CD8-positive, alpha-beta T cell (primary cell): ENCODE measurements at places on chromosomes 16 and 17.

GRCh38 chr17:82789806-82790205, 37.9 kb downstream of the TBCD start:
- DNase-seq, result no peak

DNA sequence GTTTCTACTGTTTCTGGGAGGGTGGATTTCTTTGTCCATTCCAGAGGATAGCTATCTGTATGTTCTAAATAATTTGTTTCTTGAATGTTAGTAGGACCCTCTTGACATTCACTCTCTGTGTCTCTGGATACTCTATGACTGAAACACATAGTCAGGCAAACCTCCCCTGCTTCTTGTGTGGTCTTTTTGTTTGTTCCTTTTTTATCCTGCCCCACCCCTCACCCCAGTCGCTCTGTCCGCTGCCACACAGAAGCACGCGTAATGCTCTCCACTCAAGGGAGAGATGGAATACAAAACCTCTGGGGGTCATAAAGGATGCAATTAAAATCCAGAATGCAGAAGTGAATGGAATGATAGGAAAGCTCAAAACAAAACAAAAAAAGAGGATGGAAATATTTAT, 253.1 kb downstream of the RBFOX1 start:
- no peak for DNase-seq

DNA sequence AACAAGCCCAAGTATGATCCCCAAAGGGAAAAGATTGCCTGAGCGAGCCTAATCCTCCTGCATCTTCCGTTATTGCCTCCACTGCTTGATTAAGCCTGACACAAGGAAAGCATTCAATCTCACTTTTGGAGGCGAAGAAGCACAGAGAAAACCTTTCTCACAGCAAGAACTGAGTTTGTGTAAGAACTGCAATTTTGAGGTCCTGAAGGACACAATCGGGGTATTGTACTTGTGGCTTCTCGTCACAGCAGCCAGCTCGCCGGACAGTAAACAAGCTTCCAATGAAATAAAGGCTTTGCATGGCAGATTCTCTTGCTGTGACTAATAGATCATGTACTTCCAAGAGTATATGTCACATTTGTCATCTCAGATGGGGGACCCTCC, 18.7 kb upstream of the FOXF1 start:
- DNase-seq, result no peak

DNA sequence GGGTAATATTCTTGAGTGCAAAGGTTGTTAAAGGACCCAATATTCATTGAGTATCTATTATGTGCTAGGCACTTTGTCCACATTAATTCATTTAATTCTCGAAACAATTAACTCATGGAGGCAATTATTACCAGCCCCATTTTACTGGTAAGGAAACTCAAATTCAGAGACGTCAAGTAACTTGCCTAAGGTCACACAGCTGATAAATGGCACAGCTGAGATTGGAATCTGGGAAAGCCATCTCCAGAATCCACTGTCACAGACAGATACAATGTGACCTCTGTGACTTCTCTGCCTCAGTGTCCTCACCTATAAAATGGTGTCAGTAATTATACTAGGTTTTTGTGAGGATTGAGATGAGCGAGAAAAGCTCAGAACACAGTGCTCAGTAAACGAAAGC, 320.8 kb upstream of the ZFHX3 start:
- DNase-seq, result no peak

GRCh38 chr16:70410734-70411133, 28.2 kb downstream of the ST3GAL2 start:
- no peak for DNase-seq
